ENCODE measurements at places on chromosomes 2 and 18.

GRCh38 chr2:196239622-196240587, 68.5 kb upstream of the STK17B start:
- DNase-seq = no peak

GRCh38 chr2:138090330-138090729, 126.1 kb downstream of the HNMT start:
- DNase-seq = no peak

DNA sequence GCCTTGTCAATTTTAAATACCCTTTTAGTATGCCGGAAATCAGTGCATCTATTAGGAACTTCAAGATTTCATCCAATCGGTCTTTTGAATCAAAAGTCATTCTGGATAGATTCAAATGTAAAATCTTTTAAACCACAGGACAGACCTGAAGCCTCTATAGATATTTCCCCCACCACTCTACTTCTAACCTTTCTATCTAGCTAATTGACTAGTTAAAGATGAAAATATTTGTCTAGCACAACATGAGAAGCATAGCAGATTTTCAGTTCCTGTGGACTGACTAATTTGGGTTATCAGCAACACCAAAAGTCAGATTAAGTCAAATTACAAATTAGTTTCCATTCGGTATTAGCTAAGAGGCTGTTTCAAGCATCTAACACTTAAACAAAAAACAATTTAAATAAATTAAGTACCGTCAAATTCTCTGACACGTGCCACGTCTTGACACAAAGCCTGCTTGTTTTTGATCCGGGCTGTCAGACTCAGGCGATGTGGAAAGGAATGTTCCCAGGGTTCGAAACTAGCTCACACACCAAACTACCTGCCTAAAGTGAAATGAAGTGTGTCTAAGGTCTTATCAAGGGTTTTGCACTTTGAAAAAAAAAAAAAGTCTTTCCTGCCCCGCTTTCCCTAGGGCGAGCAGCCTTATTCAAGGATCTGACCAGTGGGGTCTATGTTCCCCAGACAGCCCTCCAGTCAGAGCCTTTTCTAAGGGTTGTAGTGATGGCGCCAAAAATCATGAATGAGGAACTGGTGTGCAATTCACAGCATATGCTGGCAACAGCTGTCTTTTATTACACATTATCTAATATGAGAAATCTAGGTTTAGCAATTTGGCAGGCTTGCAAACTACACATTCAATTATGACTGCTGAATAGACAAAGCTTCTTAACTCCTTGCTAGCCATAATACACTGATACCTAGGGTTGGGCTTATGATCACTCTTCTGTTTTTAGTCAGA, 4.7 kb downstream of the CYTIP start:
- DNase-seq = no peak

- no peak for DNase-seq
Measured at GRCh38 chr18:30485078-30485477, 557.5 kb downstream of the DSC3 start.

DNA sequence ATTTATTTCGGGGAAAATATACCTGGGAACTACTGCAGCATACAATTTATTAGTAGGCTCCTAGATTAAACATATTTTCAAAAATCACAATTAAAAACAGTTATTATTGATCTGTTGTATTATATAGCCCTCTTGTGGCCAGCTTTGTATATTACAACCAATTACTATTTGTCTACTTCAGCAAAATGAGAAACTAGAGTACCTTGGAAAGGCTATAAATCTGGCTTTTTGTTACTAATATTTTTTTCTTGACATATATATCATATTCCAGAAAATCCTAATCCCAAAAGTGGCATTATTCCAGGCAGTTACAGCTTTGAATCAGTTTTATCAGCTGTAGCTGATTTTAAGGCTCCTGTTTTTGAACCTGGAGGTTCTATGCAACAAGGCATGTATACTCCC, 101.2 kb downstream of the UBR3 start:
- DNase-seq = no peak

DNA sequence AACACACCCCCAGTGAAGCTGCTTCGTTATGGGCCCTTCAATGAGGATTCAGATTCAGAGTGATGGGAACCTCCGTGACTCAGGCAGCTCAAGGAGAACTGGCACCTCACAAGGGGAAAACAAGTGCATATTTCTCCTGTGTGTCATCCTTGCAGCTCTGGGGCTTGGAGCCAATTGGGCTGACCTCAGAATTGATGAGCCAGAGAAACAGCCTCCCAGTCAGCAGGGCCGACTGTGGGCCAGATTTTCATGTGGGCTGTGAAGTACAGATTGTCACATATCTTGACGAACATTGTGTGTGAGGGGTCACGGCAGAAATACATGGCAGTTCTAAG, 189.6 kb upstream of the SP5 start:
- DNase-seq = no peak

DNA sequence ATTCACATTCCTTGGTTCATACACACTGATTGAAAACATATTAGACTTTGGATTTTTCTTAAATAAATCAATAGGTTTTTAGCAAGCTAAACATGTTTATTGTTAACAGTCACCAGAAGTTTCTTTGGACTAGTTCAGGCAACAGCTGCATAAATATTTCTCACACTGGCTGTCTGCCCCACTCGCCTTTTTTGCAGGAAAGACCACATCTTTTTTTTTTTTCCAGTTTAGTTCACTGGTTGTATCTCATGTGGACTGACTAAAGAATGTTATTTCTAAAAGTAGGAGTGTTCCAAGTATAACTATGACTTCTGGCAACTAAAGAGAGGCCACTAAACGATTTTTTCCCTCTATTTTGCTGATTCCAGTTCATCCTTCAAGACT, 31.1 kb downstream of the SLC40A1 start:
- DNase-seq = no peak

GRCh38 chr2:177413703-177414102, 21.1 kb downstream of the AGPS start:
- no peak for DNase-seq

GRCh38 chr18:66616523-66616983, 12.7 kb upstream of the CDH19 start:
- no peak for DNase-seq

DNA sequence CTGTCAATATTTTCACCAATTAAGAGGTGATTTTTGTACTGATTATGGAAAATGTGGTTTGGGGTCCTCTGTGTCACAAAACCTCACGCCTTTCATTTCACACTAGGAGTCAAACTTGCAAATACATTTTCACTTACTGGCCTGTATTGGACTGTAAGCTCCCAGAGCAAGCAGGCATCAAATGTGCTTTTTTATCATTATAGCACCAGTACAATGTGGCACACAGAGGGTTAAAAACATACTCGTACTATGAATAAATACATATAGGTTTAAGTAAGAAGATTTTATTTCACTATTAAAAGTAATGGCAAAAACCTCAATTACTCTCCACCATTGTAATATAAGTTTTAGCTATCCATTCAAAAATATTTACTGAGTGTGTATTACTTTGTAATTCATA, 56.7 kb downstream of the ABCB11 start:
- DNase-seq = no peak

DNA sequence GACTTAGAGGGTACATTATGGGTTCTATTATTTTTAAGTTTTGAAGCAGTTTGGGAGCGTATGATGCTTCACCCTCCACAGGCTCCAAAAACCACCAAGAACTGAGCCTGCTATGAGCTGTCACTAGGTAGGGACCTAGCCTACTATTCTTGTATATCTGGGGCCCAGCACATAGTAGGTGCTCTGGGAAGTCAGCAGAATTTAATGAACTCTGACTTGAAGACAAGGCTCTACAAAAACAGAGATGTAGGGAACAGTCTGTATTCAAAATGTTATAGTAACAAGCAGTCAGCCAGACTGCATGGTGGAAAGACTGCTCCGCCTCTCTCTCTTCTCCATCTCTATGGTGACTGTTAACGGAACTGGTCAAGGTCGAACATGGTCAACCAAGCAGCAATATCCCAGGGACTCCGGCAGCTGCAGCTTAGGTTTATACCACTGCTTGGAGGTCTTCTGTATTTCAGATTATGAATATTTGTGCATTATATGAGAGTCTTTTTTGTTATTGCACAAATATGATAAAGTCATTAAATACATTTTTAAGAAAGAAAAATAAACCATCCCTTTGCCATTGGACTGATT, 22.2 kb upstream of the YWHAQ start:
- DNase-seq = no peak

DNA sequence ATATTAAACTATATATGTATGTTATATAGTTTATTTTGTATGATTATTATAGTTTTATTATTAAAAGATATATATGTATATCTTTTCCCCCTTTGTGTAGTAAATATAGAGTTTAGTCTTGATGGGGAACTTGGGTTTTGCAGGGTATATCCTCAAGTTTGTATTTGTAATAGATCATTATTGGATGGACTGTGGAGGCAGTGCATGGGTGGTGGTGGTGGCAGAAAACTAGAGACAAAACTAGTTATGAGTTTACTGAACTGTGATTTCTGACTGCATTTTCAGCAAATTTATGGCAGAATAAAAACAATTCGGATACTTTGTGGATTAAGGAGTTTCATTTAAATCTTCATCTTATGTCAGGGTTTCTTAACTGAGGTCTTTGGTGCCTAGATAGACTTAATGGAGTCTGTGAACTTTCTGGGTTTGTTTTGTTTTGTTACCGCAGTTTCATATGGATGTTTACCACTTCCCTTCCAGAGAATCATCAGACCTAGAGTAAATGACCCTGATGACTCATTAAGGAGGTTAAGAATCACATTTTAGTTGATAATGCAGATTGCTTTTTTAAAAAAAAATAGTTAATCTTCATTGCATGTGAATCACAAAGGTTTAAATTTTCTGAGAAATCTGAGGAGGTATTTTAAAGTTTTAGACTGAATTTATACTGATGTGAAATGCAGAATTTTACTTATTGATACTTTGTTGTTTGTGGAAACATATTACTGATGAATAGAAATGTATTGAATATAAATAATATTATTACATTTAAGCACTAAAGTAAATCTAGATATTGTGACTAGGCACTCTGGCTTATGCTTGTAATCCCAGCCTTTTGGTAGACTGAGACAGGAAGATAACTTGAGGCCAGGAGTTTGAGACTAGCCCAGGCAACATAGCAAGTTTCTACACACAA, 14.5 kb downstream of the EPC2 start:
- DNase-seq = no peak

GRCh38 chr18:69226971-69227370, 173.7 kb upstream of the DOK6 start:
- no peak for DNase-seq

DNA sequence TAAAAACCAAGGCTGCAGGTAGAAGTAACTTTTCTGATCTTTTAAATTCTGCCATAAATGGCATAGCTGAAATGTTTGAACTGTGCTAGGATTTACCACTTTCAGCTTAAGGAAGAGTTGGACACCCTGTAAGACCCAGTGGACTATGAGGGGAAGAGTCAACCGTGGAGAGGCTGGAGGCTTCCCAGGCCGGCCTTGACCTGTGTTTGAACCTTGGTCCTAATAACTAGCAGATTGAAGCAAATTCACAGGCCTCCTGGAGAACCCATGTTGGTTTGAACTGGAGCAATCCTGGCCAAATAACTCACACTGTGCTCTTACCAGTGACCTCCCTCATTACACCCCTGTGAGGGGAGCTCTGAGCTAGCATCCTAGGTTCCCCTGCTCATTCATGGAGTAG, 87.2 kb upstream of the ALPP start:
- no peak for DNase-seq

- no peak for DNase-seq
Measured at GRCh38 chr2:100334929-100335328, 12.6 kb upstream of the LONRF2 start.

- DNase-seq = no peak
Measured at GRCh38 chr18:58860747-58861231, 3.9 kb upstream of the ZNF532 start.

DNA sequence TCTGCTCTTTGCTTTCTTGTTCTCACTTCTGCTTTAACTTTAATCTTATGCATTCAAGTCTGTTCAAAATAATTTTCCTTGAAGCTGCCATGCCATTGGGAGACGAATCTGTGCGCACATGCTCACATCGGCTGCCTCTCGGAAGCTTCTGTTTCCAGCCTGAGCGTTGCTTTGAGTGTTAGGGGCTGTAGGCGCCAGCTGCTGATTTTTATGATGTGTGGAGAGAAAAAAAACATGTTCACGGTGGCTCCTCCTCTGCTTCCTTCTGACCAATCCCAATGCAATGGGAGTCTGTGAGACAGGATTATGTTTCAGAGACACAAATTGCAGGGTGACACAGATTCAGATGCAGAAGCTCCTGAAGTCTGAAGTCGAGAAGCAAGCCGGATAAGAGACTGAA, at the start of gene MC4R:
Gene MC4R, minus strand, starts transcription at position 180 of the 400 bp plus-strand sequence. CDS start 426 bp downstream, outside the sequence.
- peak; percentile 90 for DNase-seq

DNA sequence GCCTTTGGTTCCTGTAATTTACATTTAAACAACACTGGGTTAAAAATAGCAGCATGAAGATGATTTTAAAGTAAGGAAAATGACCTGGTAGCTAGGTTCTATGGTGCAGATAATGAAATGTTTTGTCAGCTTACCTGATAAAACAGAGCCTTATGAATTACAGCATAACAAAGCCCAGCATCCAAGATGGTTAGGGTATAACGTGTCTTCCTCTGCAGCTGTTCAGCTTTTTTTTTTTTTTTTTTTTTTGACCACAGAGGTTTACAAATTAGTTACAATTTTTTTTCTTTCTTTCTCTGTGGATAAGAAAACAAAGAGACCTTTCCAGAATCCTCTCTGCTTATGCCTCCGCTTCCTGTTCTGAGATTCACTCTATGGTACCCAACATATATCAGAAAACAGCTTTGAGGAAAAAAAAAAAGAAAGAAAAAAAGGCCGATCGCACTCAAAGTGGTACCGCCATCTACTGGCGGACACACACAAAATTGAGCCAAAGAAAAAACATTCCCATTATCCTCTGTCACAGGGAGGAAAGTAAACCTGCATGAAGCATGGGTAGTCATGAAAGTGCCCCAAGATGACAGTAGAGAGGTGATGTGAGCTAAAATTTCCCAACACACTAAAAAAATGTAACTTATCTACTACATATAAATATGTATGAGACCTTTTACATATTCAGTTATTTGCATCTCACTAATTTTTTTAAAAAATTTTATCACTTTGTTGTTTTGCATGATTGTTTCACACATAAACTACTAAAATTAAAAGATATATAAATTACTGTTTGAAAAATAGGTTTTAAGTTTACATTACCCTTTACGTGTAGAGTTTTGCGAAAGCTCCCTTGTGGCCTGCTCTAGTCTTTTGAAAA, at the start of gene SCN3A:
Gene SCN3A, minus strand, starts transcription at position 362 of the 871 bp plus-strand sequence. CDS start 27,656 bp downstream, outside the sequence.
- peak; percentile 51 for DNase-seq

GRCh38 chr2:54871457-54872107, 148.1 kb downstream of the EML6 start:
- DNase-seq = peak; percentile 99

GRCh38 chr18:50424877-50425690, 50.2 kb downstream of the SKA1 start:
- DNase-seq = no peak

DNA sequence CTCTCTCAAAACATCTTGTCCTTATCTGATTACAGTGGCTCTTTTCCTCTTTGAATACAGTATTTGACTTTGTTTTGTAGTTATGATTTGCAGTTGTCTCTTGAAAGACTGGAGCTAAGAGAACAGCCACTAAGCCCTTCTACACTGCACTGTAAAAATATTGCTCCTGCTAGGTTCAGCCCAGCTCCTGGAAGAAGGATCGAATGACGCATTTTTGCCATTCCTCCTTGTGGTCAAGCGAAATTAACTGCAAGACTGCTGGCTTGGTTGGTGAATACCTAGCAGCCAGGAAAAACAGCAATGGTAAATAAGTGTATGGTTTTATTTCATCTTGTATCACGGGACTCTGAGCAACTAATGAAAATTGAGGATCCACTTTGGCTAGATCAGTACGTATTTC, 407.8 kb upstream of the CDH2 start:
- no peak for DNase-seq

GRCh38 chr18:32258558-32259204, 68.8 kb downstream of the MEP1B start:
- no peak for DNase-seq

GRCh38 chr2:204860274-204860673, 315.0 kb downstream of the PARD3B start:
- no peak for DNase-seq

Measured in SHP77 (cell line).